Activated CD8-positive, alpha-beta memory T cell treated with anti-CD3 and anti-CD28 coated beads for 1 hour (primary cell): ENCODE measurements at places on chromosomes 5 and 9.

- DNase-seq: no peak
Measured at GRCh38 chr5:74510476-74511075, 130.0 kb downstream of the ENC1 start.

GRCh38 chr5:132471944-132472343 is 18.6 kb downstream of the IRF1 start:
- DNase-seq: no peak

DNA sequence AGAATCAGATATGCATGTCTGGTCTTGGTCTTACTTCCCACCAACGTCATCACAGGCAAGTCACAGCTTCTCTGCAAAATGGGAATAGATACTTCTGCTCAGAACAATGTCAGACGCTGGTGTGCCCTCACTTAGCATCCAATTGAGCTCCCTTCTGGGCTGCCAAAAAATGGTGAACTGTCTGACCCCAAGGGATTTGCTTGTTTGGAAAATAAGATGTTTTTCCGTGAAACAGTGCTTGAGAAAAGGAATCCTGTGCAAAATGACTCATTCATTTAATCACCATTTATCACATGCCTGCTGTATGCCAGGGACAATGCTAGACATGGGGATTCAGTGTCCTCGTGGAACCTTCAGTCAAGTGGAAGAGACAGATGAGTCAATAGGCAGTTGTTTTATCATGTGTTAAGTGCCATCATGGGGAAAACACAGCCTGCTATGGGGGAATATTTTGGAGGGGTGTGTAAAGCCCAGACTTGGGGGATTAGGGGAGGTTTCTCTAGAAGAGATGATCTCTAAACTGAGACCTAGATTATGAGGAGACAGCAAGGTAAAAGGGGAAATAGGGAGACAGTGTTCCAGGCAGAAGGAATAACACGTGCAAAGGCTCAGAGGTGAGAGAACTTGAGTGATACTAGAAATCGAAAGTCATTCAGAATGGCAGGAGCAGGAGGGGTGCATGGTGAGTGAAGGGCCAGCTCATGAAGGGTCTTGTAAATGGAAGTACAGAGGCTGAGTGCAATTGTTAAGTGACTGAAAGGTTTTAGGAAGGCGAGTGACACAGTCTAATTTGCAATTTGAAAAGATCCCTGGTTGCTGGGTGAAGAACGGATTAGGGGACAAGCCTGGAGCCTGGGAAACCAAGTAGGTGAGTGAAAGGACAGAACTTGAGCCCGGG is 3.9 kb downstream of the NIPAL4 start:
- no peak for DNase-seq

DNA sequence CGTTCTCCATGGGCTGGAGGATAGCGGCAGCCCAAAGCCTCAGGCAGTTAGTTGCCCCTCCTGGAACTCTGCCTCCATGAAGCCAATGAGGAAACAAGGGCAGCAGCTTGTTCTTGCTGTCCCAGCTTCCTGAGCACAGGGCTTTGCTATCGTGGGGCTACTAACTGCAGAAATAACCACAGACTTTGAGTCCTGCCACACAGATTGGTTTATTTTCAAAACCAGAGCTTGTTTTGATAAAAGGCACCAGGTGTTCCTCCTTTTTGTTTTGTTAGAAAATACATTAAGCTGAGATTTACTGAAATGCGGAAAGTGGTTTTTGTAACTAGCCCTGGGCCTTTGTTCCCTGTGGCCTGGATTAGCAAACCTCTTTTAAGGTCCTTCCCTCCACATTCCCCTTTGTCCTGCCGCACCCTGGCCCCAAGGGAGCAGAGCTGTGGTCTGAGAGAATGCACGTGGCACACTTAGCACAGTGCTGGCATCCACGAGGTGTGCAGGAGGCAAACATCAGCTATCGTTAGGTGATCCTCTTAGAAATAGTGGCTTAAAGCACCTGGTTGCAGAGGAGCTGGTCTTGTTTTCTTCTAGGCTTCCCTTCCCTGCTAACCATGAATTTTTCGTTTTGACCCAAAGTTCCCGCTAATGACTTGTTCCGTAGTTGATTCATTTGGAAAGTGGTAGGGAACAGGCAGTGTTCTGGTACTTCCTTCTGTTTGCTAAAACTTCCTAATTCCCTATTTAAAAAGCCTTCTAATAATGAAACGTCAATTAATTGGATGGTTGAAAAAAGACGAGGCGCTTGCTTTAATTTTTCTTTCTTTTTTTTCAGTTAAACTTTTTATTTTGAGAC is 21.5 kb downstream of the MVB12B start:
- DNase-seq: no peak

DNA sequence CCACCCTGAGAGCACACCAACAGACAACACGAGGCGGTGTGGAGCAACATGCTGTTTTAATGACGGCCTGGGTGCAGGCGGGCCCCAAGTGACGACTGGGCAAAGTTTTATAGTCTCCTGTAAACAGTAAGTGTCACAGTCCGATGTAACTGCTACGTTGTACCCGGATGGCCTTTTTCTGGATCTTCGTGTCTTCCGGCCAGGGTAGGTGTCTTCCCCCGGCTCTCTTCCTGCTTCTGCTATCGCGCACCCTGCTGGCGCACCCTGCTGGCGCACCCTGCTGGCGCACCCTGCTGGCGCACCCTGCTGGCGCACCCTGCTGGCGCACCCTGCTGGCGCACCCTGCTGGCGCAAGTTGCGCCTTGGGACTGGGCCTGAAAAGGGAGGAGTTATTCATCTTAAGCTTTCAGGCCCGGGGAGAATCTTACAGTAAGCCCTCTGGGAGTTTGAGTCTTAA is 143.0 kb upstream of the TARS1 start:
- no peak for DNase-seq

GRCh38 chr9:2299156-2299842 is 284.2 kb downstream of the SMARCA2 start:
- no peak for DNase-seq

DNA sequence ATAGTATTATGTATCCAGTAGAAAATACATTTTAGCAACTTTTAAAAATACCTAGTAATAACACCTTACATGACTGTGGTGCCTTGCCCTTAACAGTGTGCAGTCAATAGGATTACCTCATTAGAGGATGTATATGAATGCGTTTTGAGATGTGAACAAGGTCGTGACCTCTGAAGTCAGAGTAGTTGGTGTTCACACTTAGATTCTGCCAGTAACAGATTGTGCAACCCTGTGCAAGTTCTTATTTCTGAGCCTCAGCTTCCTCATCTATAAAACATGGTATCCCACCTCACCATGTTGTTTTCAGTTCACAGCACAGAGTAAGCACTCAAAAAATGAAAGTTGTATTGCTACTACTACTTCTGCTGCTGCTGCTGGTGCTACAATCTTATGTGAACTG is 347.3 kb downstream of the KDM4C start:
- no peak for DNase-seq

- no peak for DNase-seq
Measured at GRCh38 chr5:88490874-88491273, 222.2 kb upstream of the TMEM161B start.

DNA sequence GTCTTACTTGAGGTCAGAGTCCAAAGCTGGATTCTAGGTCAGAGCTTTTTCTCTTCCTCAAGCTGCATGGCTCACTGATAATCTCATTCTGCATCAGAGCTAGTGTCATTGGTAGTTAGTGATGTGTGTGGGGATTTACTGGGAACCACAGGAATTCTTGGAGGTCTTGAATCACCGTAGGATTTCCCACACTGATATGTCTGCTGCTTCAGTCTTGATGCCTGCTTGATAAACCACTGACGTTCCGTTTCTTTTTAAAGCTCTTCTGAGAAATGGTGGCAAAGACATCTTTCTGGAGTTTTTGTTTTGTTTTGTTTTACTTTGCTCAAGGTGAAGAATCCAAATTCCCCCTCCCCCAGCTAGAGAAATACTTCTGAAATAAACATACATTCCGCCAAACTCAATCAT is 1.2 kb upstream of the GARIN3 start:
- no peak for DNase-seq

GRCh38 chr5:175746851-175747250 is 89.0 kb downstream of the HRH2 start:
- DNase-seq: no peak

- no peak for DNase-seq
Measured at GRCh38 chr5:88502179-88503040, 233.8 kb upstream of the TMEM161B start.

DNA sequence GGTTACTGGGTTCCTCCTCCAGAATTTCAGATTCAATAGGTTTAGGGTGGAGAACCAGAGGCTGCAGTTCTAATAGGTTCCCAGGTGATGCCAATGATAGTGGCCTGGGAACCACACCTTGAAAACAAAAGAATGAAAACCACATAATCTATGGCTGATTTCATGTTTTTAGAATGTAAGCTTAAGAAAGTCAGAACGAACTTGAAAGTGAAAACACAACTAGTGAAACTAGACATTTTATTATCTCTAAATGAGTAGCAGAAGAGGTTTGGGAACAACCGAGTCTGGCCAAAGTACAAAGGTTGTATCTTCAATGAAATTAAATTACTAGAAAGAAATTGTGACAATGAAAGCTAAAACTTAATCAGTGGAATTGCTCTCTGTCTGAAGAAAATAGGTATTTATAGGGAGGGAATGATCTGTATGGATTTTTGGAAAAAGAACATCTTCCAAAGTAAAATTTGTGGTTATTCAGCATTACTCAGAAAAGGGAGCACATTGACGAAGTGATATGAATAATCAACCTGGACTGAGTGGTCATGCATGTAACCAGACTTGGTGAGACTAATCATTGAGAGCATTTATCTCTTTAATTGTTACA is 24.9 kb upstream of the CEP120 start:
- DNase-seq: no peak

DNA sequence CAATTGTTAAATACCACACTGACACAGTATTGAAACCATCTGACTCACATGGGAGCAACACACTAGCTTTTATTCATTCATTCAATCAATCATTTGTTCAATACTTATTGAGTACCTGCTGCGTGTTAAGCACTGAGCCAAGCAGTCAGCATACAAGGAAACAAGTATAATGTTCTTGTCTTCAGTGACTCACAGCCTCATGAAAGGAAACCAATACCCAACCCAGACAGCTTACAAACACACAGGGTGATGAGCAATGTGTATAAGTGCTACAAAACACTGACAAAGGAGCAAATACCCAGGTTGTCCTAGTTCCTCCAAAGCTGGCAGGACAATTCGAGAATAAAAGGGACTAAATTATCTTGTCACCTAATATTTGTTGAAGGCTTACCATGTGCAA is 67.6 kb upstream of the RASEF start:
- DNase-seq: no peak

- DNase-seq: no peak
Measured at GRCh38 chr5:38500573-38501260, 55.7 kb downstream of the LIFR start.

DNA sequence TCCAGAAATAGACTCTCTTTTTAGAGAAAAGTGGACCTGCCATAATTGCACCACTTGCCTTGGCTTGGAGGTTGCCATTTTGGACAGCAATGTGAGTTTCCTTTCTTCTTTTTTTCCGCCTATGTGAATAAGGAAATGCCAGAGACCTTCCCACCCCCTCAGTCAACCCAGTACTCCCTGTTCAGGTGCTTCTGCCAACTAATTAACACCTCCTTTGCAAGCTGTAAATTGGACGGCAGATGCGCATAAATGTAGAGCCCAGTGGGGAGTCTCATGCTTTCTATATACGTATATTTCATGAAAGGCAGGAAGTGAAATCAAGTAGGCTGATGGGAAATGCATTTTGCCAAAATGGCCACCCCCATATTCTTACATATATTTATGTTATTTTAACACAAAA is 269.8 kb upstream of the RFX3 start:
- DNase-seq: no peak

- DNase-seq: no peak
Measured at GRCh38 chr5:174428895-174429294, 295.5 kb upstream of the MSX2 start.

GRCh38 chr5:154298065-154298464 is 107.5 kb downstream of the GALNT10 start:
- no peak for DNase-seq

DNA sequence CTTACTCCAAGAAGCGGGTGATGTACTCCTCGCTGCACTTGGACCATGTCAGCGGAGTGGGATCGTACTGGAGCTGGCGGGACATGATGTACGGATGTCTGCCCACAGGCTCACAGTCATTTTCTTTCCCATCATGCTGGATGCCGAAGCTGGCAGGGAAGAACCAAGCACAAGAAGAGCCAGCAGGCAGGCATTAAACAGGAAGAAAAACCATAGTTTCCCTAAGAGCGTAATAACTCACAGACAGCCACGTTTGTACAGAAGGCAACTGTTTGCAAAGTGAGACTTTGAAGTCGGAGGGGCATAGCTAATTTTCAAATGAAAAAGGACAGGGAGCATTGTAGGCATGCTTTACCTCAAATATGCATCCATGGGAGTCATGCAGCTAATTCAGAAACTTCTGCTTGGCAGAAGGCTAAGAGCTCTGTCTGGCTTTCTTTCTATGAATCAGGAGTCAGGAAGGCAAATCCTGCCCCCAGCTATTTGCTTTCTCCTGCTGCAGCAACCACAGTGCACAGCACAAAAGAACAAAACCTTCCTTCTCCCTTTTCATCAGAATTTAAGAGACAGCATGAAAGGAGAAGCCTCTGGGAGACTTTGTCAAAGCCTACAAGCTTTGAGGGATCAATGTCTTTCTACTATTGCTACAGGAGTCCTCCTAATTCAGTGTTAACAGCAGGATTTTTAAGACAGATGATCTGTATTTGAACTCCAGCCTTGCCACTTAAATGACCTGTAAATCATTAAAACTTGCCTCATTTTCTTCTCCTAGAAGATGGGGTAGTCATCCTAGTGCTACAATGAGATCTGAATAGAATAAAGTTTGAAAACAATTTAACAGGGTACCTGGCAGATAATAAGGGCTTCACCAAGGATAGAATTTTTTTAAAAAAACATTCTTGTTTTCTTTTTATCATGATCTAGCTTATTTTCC is 209.1 kb downstream of the TARS1 start:
- no peak for DNase-seq

DNA sequence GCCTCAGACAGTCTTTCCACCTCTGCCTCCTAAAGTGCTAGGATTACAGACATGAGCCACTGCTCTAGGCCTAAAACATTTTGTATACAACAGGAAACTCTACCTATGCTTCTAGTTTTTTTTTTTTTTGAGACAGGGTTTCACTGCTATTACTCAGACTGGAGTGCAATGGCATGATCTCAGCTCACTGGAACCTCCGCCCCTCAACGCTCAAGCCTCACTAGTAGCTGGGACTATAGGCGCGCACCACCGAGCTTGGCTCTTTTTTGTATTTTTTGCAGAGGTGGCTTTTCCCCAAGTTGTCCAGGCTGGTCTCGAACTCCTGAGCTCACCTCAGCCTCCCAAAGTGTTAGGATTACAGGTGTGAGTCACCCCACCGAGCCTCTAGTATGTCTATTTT is 5.4 kb downstream of the HSPA9 start:
- DNase-seq: no peak

GRCh38 chr9:22739712-22740111 is 293.1 kb downstream of the DMRTA1 start:
- DNase-seq: no peak
